ENCODE measurements at places on chromosomes 16 and 17.

DNA sequence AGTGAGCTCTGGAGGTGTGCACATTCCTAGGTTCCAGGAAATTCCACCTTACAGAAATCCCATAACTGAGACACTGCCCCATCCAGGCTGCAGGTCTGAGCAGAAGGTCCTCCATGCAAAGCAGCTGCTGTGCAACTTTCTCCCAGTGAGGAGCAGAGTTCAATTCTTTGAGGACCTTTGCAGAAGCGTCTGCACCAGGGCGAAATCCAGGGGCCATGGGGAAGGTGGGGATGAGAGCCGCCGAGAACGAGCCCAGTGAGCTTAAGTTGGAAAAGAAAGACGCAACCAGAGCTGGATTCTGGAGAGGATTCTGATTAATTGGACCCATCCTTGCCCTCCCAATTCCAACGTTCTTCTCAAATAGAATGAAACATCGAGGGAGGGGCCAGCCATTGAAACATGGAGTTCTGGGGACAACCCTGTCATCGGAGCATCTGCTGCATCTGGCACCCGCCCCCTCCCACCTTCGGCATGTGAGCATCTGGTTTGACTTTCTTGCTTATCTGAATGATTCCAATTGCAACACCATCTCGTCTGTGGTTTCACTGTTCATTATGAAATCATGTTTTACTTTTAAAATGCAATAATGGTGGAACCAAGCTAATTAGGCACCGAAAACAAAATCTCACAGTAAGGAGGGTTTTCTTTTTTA is 190.6 kb upstream of the FOXF1 start:
- DNase-seq = no peak

DNA sequence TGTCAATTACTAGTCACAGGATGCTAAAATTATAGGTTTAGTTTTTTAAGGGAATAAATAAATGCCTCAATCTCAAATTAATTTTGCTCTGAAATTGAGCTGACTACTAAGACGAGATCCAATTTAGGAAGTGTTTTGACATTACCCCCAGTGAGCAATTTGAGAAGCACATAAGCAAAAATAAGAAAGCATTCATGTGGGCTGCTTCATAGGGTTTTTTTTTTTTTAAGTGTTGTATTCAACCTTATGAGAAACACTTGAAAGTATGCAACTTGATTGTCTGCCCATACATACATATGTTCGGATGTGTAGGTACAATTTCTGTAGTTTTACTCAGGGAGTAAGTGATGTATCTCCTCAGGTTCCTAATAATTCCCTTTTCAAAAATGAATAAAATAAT is 77.6 kb downstream of the PRKCA start:
- no peak for DNase-seq

DNA sequence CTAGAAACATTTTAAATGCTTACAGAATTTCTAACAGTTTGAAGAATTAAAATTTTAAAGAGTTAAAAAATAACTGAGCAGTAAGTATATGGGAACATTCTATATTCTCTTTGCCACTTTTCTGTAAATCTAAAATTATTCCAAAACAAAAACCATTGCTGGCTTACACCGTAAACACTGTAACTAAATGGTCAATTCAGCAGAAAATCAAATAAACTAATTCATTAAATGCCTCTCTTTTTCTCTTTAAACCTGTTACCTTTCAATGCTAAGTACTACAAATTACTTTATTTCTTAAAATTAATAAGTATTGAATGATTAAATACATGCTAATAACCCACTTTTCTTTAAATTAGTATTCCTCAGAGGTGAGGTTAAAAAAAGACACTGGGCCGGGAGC is 14.0 kb downstream of the TERB1 start:
- DNase-seq = no peak

- no peak for DNase-seq
Observed at GRCh38 chr17:17021194-17021863, 20.9 kb upstream of the MPRIP start.

GRCh38 chr17:73469311-73469710 is 157.5 kb upstream of the CDC42EP4 start:
- DNase-seq = no peak

DNA sequence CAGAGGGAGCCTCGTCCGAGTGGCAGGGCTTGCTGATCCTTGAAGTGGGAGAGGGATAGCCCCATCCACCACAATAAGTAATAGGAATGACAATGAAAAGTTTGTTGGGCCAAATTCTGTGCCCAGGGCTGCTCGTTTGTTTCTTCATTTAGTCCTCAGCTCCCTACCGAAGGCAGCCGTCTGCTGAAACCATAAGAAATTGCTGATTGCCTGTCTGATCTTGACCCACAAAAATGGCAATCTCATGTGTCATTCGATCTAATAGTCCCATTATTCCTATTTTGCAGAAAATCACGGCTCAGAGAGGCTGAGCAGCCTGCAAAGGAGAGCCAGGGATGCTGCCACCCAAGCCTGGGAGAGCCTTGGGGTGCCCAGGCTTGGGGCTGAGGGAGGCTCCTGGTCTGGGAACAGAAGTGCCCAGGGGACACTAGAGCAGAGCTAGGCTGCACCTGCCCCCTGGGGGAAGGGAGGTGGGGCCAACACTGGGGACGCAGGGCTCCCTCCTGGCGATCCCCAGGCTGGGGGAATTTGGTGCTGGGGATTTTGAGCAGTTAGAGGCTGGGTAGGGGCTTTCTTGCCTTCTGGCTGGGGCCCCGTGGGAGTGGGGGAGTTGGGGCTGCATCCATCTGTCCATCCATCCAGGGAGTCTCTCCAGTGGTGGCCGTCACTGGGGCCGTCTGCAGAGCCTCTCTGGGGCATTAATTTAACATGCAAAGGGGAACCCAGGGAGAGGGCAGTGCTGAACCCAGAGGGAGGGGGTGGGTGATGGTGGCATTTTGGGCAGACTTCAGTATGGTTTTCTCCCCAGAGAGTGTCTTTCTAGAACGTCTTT is 53.5 kb downstream of the SOCS1 start:
- DNase-seq = peak; percentile 17

- no peak for DNase-seq
Observed at GRCh38 chr17:48630925-48631692, 5.0 kb upstream of the HOXB9 start.

GRCh38 chr16:372302-372983 is 2.1 kb upstream of the MRPL28 start:
- DNase-seq = no peak

- DNase-seq = no peak
Observed at GRCh38 chr16:85863384-85863774, 35.6 kb upstream of the IRF8 start.

DNA sequence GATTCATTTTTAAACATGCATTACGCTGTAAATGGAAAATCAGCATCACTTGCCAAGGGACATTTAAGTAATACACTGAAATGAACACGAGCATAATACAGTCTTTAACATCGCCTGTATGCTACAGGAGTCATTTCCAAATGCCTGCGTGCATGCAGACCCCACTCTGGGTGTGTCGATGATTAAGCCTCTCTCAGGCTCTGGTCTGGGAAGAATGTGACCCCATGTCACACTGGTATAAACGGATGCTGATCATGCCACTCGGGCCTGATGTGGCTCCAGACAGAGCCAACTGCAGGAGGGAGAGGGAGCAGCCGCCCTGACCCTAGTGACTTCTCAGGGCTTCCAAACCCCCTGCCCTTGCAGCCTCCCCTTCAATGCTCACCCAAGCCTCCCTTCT is 10.8 kb downstream of the EMP2 start:
- DNase-seq = no peak

DNA sequence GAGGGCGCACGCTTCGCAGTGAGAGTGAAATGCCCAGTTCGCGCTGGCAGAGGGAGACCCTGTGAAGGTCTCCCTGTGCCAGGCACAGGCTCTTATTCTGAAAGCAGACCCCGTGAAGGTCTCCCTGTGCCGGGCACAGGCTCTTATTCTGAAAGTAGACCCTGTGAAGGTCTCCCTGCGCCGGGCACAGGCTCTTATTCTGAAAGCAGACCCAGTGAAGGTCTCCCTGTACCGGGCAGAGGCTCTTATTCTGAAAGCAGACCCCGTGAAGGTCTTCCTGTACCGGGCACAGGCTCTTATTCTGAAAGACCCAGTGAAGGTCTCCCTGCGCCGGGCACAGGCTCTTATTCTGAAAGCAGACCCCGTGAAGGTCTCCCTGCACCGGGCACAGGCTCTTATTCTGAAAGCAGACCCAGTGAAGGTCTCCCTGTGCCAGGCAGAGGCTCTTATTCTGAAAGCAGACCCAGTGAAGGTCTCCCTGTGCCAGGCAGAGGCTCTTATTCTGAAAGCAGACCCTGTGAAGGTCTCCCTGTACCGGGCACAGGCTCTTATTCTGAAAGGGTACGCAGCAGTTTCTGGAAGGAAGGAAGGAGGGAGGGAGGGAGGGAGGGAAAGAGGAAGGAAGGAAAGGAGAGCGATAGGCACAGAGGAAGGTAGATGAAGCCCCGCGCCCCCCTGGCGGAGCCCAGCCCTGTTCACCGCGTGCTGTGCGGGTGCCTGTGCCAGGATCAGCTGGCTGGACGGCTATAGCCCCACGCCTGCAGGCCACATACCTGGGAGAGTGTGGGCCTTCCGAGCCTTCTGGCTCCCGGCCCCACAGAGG is 55.3 kb downstream of the WDR45B start:
- DNase-seq = peak; percentile 85

DNA sequence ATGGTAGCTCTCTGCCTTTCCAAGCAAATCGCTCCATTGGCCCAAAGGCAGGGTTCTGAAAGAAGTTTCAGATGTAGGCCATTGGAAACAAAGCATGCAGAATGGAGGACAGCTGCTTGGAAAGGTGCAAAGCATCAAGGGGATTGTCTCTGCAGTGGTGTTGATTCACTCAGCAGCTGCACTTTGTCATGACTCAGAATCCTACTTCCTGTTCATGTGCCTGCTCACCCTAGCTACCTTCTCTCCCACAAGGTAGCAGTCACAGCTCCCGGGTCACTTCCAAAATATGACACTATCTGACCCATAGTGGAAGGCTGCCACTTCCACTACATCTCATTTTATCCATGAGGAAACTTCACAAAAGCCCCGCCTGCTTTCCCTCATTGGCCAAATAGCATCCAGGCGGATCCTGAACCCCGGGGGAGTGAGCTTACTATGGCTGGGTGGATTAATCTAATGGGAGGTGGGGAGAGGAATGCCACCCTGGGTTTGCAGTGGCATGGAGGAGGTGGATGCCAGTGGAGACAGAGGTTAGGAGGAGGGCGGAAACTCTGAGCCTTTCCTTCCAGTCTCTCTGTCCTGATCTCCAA is 74.7 kb upstream of the NKD1 start:
- DNase-seq = no peak

- DNase-seq = no peak
Observed at GRCh38 chr17:10337976-10338375, 34.8 kb downstream of the MYH13 start.

DNA sequence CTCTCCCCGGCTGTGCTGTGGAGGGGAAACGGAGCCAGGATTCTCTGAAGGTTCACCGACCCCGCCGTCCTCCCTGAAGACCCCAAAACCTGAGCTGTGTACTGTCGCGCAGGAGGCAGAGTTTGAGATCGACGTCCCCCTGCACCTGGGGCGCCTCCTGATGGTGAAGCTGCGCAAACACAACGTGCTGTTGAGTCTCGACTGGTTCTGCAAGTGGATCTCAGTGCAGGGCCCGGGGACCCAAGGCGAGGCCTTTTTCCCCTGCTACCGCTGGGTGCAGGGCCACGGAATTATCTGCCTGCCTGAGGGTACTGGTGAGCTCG is 62.6 kb upstream of the TEKT1 start:
- no peak for DNase-seq
